CD4-positive, alpha-beta T cell treated with Interleukin-15 for 1 hour (primary cell): ENCODE measurements at places on chromosomes 16 and 17.

- peak; percentile 56 for DNase-seq
Measured at GRCh38 chr17:77963441-77963840, 4.9 kb downstream of the TNRC6C start.

- no peak for DNase-seq
Measured at GRCh38 chr16:67543036-67543435, 14.4 kb downstream of the RIPOR1 start.

DNA sequence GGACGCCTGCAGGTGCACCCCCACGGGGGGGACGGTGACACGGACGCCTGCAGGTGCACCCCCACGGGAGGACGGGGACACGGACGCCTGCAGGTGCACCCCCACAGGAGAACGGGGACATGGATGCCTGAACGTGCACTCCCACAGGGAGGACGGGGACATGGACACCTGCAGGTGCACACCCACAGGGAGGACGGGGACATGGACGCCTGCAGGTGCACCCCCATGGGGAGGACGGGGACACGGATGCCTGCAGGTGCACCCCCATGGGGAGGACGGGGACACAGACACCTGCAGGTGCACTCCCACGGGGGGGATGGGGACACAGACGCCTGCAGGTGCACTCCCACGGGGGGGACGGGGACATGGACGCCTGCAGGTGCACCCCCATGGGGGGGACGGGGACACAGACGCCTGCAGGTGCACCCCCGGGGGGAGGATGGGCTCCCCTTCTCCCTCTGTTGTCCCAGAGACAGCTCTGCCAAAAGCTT, 114.5 kb upstream of the METRNL start:
- DNase-seq = no peak

DNA sequence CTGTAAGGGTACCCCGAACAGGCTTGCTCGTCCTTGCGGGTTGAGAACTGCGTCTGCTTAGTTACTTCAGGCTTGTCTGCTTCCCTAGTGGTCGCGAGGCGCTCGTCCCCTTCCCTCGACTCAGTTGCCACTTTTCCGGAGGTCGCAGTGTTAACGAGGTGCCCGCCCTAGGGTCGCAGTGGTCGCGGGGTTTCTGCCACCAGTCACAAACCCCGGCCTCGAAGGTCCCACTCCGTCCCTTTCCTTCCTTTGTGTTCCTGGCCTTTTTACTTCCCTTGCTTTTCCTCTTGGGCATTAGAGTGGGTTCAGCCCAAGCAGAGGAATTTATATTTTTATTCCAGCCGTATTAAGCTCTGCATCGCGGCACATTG, 299 bp downstream of the NUP85 start:
- no peak for DNase-seq

GRCh38 chr17:78029697-78030096, 71.2 kb downstream of the TNRC6C start:
- no peak for DNase-seq

- no peak for DNase-seq
Measured at GRCh38 chr16:82146957-82147356, 23.1 kb downstream of the MPHOSPH6 start.

- no peak for DNase-seq
Measured at GRCh38 chr16:55349867-55350266, 25.9 kb downstream of the IRX6 start.

- no peak for DNase-seq
Measured at GRCh38 chr16:4944333-4945281, 7.7 kb upstream of the PPL start.

DNA sequence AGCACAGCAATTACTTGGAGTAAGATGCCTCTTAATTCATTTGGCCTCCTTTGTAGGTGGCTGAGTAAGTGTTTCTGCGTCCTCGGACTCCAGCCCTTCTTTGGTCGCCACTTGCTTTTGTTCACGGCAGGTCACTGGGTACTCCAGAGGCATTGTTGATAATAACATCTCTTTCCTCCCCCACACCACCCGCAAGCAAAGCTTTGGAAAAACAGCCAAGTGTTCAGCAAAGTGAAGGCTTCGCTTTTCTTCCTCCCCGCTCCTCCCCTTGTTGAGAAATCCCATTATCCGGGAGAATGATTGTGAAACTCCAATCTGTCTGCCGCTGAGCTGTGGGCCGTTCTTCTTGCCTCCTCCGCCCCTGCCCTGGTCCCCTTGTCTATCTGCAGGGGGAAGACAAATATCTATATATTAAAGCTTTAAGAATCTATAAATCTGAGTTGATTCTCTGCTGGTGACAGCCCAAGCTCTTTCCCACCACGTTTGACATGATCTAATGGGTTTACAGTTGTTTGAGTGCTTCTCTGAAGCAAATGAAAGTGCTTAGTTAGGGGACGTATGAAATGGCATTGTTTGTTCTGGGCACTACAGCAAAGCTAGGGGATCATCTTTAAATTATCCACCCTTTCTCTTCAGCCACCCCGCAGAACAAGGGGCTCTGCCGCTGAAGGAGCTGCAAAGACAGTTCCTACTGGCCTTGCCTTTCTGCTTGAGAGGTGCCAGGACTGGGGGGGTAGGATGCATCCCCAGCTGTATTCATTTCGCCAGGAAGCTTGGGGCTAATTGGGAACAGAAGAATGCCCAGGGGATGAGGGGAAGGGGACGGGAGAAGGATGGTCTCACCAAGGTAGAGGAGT, 167.1 kb downstream of the CCDC182 start:
- DNase-seq = no peak

GRCh38 chr16:66475232-66475631, 48.1 kb downstream of the BEAN1 start:
- no peak for DNase-seq

GRCh38 chr17:63800783-63801182, 26.4 kb upstream of the PSMC5 start:
- DNase-seq = no peak

DNA sequence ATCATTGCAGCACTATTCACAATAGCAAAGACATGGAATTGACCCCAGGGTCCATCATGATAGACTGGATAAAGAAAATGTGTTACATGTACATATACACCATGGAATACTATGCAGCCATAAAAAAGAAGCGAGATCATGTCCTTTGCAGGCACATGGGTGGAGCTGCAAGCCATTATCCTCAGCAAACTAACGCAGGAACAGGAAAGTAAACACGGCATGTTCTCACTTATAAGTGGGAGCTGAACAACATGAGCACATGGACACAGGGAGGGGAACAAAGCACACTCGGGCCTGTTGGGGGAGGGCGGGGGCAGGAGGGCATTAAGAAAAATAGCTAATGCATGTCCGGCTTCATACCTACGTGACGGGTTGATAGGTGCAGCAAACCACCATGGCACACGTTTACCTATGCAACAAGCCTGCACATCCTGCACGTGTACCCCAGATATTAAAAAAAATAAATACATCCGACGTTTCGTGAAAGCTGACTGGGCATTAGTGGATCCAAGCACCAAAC, 28.9 kb downstream of the ZNF778 start:
- no peak for DNase-seq

GRCh38 chr17:9299695-9300094, 275.9 kb downstream of the STX8 start:
- DNase-seq = no peak

DNA sequence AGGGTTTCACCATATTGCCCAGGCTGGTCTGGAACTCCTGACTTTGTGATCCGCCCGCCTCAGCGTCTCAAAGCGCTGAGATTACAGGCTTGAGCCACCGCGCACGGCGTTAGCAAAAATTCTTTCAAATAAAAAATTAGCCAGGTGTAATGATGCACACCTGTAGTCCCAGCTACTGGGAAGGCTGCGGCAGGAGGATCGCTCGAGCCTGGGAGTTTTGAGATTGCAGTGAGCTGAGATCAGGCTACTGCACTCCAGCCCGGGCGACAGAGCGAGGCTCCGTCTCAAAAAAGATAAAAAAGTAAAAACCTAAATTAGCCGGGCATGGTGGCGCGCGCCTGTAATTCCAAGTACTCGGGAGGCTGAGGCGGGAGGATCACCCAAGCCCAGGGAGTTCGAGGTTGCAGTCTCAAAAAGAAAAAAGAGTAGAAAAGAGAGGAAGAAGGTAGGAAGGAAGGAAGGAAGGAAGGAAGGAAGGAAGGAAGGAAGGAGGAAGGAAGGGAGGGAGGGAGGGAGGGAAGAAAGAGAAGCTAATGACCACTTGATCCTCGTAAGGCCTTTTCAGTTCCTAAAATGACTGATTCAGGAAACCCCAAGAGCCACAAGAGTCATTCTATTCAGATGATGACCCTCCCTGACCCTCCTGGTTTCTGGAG, 59.2 kb downstream of the SRL start:
- DNase-seq = no peak

- DNase-seq = no peak
Measured at GRCh38 chr16:55426865-55427484, 52.0 kb upstream of the MMP2 start.
